ENCODE measurements at places on chromosomes 16 and 17. TPM values are rescaled to one million over a fixed set of nuclear protein-coding genes. Genes with fewer than 3 reads are reported as not detected.

DNA sequence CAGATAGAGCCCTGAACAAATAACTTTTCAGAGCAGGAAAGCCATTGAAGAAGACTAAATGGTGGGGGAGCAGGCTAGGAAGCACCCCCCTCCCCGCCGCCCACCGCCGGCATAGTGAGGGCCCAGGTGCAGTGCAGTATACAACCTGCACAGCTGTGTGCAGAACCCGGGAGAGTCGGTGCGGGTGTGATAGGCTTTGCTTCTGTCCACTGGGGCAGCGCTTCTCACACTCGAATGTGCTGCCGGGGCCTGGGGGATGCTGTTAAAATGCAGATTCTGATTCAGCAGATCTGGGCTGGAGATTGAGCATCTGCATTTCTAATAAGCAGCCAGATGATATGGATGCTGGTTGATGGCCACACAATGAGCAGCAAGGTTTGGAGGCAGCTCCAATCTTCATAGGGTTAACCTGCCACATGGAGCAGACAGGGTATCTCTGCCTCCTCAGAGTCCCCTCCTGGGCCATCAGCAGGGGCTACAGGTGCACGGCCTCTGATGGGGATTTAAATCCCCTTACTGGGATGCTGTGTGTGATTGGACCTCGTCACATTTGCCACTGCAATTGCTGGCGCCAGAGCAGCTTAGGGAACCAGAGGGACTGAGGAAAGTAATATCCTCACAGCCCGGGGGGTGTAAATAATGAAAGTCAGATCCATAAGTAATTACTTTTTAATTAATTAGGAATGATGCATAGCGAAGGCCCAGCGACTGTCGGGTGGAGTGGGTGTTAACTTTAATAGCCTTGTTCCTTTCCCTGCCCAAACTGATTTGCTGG lies 172.0 kb upstream of the RPL38 start:
- no peak for DNase-seq

- no peak for DNase-seq
These were observed 3.4 kb downstream of the NXPH3 start for GRCh38 chr17:49578952-49579500.

GRCh38 chr17:5184288-5184687 lies 7.4 kb downstream of the ZNF594 start:
- no peak for DNase-seq

GRCh38 chr17:19391432-19391831 lies 4.4 kb upstream of the MFAP4 start:
- peak; percentile 51 for DNase-seq

DNA sequence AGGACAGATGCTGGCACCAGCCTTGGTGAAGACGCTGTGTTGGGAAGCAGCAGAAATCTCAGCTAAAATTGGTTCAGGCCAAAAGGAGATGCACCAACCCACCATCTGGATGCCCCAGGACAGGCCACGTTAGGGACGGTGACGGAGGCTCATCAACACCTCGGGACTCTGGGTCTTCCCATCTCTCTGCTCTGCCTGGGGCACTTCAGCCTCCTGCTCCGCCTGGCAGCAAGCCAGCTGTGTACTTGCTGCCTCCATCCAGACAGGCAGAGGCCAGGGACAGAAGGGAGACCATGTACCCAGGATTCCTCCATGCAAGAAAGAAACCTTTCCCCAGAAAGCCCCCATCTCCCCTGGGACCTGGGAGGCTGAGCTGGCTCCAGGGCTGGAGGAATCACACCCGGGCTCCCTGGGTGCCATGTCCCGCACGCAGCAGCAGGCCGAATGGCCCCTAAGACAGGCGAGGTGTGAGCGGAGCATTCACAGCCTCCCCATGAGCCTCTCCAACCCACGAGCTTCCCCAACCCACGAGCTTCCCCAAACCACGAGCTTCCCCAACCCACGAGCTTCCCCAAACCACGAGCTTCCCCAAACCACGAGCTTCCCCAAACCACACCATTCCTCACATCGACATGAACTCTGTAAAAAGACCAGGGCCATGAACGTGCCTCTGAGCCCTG lies 274.5 kb downstream of the C16orf95 start:
- DNase-seq, result no peak

- DNase-seq, result no peak
These were observed 82.8 kb downstream of the PLCG2 start for GRCh38 chr16:81861915-81862314.

DNA sequence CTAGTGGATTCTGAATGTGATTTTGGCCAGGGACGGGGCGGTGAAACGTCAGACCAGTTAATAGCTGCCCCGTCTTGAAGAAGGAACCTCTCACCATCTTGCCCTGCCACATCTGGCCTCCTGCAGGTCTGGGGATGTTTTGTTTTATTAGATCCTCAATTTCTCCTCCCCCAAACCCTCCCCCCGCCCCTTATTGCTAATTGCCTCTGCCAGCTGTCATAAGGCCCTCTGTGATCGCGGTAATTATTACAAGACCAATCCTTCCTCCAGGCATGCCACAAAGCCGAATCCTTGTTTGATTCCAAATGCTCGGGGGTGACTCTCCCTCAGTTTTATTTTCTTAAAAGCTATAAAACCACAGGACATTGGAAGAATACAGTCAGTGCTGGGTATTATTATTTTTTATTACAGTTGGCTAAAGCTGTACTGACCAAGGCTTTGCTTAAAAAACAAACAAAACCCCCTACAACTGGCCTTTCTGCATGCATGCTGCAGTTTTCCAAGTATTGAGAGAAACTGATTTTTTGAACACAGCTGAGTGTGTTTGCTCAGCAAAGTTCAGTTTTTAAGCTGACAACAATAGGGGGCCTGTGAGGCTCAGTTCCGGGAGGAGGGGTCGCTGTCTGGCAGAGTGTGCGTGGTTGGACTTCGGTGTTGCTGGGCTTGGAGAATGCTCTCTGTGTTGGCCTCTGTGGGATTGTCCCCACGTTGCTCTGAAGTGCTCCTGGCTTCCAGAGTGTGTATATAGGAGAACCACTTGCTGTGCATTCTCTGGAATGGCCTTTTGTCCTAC lies 1.7 kb downstream of the KSR1 start:
- no peak for DNase-seq

- no peak for DNase-seq
These were observed 39.3 kb downstream of the ARHGAP27 start for GRCh38 chr17:45393411-45393810.

Gene GAST
- not detected for total RNA-seq

- DNase-seq, result no peak
These were observed 6.1 kb downstream of the GJD3 start for GRCh38 chr17:40358323-40359038.

DNA sequence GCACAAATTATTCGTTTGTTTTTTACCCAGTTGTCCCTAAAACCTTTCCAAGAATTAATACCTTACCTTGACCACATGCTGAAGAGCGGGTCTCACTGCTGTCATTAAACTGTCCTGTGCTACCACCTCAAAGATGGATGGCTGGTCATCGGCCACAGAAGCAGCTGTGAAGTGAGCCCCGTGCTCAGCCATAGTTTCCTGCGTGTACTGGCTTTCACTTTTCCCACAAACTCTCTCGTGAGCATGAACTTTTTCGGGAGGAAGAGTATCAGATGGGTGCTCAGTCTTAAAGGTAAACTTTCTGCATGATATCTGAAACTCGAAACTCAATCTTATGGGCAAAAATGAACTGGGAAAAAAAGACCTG lies 558 bp downstream of the PEX12 start:
- no peak for DNase-seq

DNA sequence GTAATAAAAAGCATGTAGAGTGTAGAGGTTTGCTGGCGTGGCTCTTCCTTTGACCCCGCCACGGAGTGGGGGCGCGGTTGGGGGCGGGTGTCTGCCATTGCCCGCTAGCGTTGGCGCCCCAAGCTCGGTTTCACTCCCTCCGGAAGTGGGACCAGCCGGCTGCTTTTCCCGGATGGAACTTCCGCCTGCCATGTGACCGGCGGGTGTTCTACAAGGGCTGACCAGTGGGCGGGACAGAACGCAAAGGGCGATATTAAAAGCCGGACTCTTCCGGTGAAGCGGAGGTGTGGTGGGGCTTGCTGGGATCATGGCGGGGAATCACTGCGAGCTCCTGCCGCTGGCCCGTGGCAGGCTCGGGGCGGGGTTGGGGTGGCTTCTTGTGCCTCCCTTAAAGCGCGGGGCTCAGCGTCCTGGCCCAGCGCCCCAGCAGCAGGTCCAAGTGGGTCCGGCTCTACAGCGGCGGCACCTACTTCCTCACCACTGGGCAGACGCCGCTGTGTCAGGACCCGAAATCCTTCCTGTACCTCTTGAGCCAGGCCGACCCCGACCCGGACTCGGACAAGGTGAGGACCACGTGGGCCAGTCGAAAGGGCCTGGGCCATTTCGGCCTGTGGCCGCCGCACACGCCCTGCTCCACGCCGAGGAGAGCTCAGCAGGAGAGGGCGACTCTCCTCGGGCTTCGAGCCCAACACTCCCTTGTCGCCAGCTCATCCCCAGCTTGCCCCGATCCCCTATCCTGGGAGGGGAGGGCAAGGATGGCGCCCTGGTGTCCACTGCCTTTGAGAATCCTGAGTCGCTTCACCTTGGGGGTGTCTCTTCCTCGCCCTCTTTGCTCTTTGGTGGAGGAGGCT lies 65.6 kb downstream of the PDPK1 start:
- DNase-seq, result peak; percentile 98

Gene OTOP2
- total RNA-seq, result not detected

Gene MGAT5B
- 0.20 TPM for total RNA-seq

DNA sequence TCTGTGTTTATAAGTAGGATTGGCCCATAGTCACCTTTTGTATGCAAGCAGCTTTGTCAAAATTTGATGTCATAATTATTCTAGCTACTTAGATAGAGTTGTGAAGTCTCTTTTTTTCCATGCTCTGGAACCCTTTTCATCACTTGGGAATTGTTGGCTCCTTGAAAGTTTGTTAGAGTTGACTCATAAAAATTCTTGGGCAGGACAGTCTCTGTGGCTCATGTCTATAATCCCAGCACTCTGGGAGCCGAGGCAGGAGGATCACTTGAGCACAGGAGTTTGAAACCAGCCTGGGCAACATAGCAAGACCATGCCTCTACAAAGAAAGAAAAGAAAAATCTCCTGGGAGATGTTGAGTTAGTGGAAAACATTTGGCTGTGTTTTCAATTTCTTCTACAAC lies 45.7 kb upstream of the MRC2 start:
- no peak for DNase-seq

DNA sequence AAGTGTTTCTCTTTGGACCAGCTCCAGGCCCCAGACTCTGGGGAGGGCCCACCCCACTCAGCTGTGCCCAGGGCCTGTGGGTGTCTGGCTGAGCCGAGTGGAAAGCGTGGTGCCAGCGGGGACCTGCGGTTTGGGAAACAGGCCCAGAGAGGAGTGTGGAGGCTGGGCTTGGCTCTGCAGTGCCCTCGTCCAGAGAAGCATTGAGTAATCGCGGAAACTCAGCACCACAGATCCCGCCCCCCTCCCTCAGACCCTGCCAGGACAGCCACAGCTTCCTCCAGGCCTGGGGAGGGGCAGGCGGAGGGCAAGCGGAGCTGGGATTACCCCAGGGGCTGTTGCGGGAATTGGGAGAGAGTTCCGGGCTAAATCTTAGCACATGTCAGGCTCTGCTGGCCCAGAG lies 14.6 kb upstream of the PITPNA start:
- no peak for DNase-seq

GRCh38 chr17:18356624-18357023 lies 6.7 kb downstream of the SHMT1 start:
- no peak for DNase-seq

DNA sequence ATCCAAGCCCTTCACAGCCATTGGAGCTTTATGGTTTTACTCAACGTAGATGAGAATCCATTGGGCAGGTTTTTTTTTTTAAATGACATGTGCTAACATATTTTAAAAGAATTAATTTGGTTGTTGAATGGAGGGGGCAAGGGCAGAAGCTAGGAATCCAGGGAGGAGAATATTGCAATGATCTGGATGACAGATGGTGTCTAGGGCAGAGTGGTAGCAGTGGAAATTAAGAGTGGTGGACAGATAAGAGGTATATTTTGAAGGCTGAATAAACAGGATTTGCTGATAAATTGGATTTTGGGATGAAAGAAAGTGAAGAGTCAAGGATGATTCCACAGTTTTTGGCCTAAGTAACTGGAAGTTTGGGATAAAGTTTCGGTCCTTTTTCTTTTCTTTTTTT lies 54.8 kb upstream of the DHX40 start:
- DNase-seq, result no peak

DNA sequence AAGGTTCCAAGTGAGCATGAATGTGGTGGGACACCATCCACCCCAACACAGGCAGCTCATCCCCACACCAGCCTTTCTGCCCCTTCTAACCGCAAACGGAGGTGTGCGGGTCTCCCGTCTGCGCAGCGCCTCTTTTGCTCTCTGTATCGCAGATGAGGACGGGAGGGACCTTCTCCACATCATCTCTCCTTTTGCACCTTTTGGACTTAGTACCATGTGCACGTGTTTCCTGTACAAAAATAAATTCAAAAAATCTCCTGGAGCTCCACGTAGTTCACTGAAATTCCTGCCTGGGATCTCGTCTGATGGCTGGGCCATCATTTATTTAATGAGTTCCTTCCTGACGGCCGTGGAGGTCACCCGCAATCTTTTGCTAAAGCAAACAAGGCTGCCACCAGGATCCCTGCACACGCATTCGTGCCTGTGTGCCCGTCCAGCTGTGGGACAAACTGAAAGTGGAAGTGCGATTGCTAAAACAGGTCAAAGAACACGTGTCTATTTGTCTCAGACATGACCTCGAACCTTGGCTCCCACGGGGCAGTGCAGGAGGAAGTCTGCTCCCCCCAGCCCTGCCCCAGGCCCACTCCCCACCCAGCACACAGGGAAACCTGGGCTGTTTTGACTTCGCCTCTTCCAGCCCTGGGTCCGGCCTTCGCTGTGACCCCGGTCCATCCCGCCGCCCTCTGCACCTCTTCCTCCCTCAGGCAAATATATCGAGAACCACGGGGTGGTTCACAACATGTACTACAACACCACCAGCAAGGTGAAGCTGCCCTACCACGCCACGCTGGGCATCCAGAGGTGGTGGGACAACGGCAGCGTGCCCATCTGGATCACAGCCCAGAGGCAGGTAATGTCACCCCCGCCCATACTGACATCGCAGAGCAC lies 2.3 kb downstream of the ENPP7 start:
- DNase-seq, result no peak
